NCI-H526 treated with DMSO at 0.1 percent for 48 hours (cell line): ENCODE measurements at places on chromosomes 13 and 19.
A peak's percentile ranks its signal among the peaks of the same experiment; 100 is the strongest.

GRCh38 chr13:100045355-100045754 lies 43.5 kb upstream of the PCCA start:
- DNase-seq = no peak

DNA sequence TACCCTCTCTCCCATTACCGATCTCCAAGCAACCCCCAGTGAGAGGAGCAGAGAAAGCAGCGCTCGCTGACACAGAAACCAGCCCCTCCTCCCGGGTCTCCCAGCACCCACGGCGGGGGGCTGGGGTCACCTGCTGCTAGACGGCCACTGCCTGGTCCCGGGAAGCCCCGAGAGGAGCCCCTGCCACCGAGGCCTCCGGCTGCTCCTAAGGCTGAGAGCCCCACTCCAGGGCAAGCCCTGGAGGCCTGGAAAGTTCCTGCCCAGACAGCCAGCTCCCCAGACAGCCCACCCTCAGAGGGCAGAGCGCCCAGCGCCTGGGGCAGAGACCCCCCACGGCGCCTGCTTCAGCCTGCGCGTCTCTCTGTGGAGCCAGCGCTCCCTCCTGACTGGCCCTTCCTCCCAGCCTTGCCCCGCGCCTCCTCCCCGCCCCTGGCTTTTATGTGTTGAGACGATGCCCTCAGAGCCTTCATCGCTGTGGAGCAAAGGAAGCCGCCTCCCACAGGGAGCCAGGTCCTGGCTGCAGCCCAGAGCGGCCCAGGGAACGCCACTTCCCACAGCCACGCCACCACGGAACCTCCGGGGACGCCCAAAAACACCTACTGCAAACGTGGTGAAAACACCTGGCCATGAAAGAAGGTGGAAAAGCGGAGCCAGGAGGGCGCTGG lies 51.1 kb downstream of the MLLT1 start:
- DNase-seq = no peak

- DNase-seq = no peak
Measured at GRCh38 chr19:46962030-46962570, 57.5 kb upstream of the NPAS1 start.

DNA sequence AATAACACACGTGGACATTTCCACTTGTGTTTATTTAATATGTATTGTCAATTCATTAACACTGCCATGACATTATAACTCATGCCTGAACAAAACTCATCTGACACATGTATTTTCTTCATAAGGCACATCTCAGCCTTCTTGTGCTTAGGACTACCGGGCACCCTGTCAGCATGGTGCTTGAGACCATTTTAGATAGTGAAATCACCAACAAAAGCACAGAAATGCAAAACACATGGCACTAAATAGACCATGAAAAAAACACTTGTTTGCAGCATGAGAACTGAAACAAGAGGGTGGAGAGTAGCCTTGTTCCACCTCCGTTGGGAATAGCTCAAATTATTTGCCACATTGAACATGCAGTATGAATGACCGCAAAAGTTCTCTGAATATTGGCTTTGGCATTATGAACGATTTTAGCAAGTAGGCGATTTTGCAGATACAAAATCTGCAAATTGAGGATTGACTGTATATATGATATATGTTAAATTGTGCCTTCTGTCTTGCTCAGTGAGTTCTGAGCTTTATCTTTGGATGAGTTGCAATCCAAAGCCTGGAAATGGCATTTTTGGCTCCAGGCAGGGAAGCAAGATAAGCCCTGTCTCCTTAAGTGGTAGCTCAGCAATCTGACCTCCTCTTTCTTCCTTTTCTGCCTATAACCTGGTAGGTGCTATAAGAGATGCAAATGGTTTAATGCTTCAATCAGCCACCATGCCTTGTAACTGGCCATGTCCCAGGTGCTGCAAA lies 328.2 kb downstream of the HS6ST3 start:
- DNase-seq = no peak

DNA sequence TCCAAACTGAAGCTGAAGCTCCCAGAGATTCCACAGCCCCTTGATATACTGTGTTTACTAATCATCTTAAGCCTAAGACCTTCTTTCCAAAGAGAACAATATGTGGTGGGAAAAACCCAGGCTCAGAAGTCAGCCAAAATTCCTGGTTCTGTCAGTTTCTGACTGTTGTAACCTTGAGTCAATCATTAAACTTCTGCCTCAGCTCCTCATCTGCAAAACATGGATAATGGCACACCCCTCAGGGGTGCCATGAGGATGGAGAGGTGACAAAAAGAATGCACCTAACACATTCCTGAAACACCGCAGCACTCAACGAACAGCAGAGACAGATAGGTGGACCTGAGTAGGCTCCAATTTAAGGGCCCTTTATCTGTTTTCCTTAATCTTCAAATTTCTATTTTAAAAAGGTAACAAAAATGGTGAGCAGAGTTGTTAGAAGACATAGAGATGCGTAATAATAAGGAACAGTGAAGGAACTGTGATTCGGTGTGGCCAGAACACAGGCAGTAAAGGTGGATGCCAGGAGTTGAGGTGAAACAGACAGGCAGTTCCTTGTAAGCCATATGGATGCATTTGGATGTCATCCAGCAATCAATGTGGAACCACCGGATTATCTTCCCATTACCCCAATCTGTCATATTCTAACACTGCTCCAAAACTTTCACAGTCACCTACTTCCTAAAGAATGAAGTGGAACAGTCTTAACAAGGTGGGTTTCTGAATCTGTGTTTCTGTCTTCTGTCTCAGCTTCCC lies 56.6 kb upstream of the DOCK9 start:
- DNase-seq = no peak

GRCh38 chr13:78712831-78713230 lies 53.9 kb upstream of the OBI1 start:
- no peak for DNase-seq

DNA sequence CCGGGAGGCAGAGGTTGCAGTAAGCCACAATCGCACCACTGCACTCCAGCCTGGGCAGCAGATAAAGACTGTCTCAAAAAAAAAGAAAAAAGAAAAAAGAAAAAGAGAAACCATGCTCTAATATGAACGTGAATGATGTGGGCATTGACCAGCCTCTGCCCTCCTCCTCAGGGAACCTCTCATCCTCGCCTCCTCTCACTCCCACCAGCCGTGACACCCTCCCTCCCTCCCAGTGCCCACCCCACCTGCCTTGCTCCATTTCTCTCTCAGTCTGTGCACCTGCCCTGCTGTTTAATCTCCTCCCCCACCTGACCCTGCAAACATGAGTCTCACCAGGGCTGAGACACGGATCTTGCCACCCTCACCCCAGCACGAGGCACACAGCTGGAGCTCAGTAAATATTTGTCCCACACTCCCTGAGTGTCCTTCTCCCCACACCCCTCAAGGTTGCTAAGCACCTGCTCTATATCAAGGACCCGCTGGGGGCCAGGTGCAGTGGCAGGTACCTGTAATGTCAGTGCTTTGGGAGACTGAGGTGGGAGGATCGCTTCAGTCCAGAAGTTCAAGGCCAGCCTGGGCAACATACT lies 7.5 kb upstream of the BCAT2 start:
- DNase-seq = peak; percentile 33

DNA sequence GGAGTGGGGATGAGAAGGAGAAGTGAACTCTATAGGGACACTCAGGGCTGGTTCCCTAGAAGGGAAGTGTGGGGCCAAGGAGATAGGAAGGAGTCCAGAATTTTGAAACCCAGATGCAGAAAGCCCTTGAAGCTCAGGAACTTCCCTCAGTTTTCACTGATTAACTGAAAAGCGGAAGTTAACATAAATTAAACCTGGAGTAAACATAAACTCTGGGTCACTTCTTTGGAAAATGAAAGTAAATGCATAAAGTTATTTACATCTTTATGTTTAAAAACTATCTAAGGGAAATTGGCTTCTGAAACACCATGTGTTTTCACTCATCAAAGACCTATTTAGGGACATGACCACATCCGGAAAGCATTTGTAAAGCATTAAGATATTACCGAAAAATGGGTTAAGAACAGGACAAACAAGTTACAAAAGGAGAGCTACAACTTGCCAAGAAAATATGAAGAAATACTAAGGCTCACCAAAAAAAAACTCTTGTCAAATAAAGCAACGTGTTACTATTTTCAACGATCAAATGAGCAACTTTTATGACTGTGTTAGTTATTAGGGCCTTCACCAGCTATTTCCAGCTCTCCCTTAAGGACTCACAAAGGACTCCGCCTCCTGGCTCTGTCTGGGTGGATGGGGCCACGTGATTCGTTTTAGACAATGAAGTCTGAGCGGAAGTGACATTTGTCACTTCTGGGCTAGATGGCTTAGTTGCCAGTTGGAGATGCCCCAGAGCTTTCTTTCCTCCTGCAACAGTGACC lies 439.1 kb upstream of the ZNF507 start:
- no peak for DNase-seq

- DNase-seq = no peak
Measured at GRCh38 chr13:86585835-86586234, 786.6 kb upstream of the SLITRK6 start.

GRCh38 chr19:11495481-11495880 lies 10.2 kb downstream of the ZNF653 start:
- no peak for DNase-seq

- peak; percentile 76 for DNase-seq
Measured at GRCh38 chr13:60261432-60262351, 98.0 kb upstream of the DIAPH3 start.

DNA sequence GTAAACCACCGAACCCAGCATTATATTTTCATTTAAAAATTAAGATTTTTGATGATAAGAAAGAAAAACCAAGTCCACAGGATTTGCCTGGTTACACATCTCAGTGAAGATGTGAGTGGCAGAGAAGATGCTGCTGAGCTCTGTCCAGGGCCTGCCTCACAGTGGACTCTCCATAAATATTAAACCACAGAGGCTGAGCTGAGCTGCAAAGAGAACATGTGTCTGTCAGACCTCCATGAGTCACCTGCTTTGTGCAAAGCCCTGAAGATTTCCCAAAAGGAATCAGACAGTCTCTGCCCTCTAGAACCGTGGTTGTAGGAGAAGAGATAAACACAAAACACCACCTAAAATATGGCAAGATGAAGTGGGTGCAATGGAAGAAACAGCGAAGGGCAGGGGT lies 127.2 kb upstream of the TSC22D1 start:
- DNase-seq = no peak

- no peak for DNase-seq
Measured at GRCh38 chr13:31920727-31921100, 110.9 kb upstream of the FRY start.

- no peak for DNase-seq
Measured at GRCh38 chr13:94454334-94454733, 25.1 kb downstream of the DCT start.

- DNase-seq = no peak
Measured at GRCh38 chr13:98650396-98651107, 73.6 kb upstream of the STK24 start.

- no peak for DNase-seq
Measured at GRCh38 chr13:51495316-51495715, 42.5 kb upstream of the INTS6 start.

- no peak for DNase-seq
Measured at GRCh38 chr13:30675717-30676116, 58.0 kb downstream of the USPL1 start.

- DNase-seq = no peak
Measured at GRCh38 chr13:75656425-75656989, 20.4 kb downstream of the LMO7 start.

DNA sequence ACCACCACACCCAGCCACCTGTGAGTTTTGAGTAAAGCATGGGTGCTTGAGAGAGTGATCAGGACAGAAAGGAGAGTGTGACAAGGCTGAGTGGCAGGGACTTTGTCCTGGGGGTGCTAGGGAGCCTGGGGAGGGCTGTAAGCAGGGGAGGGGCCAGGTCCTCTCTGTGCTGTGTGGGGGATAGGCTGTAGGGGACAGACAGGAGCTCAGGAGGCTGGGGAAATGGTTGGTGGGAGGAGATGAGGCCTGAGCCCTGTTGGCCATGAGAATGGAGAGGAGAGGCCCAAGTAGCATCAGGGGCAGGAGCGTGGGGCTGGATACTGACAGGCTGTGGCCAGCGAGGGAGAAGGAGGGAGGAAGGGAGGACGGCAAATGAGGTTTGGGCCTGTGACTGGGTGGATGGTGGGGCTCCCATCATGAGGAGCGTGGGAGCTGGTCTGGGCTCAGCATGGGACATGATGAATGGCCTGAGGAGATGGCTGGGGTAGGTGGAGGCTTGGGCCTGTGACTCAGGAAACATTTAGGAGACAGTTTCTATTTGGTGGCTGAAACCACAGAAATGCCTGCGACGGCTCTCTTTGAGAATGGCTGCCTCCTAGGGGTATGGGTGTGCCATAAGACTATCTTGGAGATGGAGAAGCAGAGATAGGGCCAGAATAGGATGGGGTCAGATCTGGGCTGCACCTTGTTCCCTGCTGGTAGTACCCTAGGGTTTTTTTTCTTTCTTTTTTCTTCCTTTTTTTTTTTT lies 25.0 kb downstream of the GRIN2D start:
- DNase-seq = no peak

- peak; percentile 62 for DNase-seq
Measured at GRCh38 chr13:51246418-51247277, 24.4 kb downstream of the FAM124A start.

DNA sequence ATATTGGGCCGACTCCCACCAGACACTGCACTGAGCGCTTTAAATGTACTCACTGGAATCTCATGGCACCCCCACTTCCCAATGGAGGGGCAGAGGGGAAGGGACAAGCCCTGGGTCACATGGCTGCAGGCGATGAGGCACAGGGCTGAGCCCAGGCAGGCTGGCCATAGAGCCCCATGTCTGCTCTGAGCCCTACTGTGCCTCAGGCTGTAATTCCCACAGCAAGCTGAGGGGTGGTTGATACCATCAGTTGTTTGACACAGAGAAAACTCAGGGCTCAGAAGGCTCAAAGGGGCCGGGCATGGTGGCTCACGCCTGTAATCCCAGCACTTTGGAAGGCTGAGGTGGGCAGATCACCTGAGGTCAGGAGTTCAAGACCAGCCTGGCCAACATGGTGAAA lies 25.1 kb downstream of the RFX1 start:
- no peak for DNase-seq

GRCh38 chr13:94470126-94470525 lies 9.4 kb downstream of the DCT start:
- no peak for DNase-seq

DNA sequence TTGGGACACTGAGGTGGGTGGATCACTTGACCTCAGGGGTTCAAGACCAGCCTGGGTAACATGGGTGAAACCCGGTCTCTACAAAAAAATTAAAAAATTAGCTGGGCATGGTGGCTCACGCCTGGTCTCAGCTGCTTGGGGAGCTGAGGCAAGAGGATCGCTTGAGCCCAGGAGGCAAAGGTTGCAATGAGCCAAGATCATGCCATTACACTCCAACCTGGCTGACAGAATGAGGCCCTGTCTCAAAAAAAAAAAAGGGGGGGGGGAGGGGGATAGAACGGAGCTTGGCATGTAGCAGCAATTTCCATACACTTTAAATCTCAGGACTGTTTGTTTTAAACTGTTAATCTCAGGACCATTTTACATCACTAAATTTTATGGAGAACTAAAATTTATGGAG lies 2.2 kb downstream of the ACP7 start:
- no peak for DNase-seq
